CD4-positive, alpha-beta T cell treated with Interferon gamma for 1 hour (primary cell): ENCODE measurements at places on chromosomes 1 and 21.
A peak's percentile ranks its signal among the peaks of the same experiment; 100 is the strongest.

- DNase-seq = no peak
Observed at GRCh38 chr1:234498448-234499118, 19.6 kb upstream of the TARBP1 start.

DNA sequence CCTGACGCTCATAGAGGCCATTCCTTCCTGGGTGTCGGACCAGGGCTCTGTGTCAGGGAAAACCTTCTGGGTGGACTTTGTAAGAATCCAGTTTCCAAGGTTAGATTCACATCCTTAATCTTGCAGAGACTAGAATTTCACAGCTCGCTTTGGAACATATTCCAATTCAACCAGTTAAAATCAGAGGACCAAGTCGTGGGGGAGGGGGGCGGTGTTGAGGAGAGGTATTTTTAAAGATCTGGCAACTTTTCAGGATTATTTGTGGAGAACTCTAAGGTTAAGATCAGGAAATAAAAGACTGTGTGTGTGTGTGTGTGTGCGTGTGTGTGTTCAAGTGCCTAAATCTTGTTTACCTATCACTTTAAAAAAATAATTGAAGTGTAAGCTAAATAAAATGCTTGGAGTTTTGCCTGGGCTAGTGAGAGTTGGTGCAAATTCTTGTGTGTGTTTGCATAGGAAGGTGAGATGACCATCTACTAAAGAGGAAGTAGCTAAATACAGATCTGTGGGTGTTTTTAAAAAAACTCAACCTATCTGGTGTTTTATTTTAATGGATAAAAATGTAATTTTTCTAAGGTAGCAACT, 21.8 kb downstream of the TENT5C start:
- no peak for DNase-seq

GRCh38 chr1:77670330-77670729, 12.1 kb downstream of the ZZZ3 start:
- no peak for DNase-seq

DNA sequence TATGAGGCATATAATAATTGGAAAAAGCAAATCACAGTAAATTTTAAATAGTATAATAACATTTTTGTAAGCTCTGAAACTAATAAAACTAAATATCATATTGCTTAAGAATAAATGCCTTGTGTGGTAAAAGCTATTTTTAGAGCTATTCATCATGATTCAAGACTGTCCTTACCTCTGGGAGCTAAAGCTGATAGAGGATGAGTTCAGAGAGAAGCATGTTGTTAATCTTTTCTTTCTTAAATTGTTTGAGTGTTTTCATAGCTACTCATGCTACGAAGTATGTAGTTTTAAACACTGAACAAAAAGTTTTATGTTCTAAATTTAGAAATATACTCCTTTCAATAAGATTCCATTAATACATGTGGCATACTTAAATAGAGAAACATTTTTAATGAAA, 30.5 kb downstream of the IFI16 start:
- DNase-seq = no peak

DNA sequence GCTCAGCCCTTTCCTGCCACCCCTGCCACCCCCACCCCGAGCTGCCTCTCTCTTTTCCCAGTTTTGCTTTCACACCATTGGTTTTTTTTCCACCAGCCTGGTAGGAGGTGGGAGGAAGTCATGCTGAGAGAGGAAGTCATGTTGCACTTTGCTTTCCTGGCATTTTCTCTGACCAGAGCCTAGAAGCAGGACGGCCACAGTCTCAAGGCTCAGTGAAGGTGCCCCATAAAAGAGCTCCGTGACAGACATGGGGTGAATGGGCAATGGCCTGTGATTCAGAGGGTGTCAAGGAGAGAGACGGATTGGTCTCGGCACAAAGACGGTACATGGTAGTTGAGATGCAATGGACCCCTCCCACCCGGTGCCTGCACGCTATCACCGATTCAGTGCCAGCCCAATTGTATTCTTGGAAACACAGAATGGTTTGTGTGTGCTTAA, 42.1 kb upstream of the DMRTB1 start:
- DNase-seq = no peak

- no peak for DNase-seq
Observed at GRCh38 chr1:47940326-47940725, 56.9 kb downstream of the TRABD2B start.

GRCh38 chr1:34681480-34682451, 73.1 kb upstream of the GJB5 start:
- DNase-seq = no peak

DNA sequence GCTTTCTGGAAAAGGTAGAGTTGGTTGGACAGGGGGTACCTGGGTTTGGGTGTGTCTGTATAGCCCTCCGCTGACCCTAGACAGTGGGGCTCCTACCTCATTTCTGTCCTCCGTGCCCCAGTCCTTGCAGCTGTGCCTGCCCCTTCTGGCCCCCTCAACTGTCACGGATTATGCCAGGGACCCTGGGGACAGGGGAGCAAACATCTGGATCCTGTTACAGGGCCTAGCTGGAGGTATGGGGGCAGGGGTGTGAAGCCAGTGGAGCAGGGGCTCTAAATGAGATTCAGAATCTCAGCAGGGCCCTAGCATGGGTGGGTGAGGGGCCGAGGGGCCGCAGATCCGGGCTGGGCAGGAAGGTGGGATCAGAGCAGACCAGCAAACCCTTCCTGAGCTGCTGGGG, 81.0 kb downstream of the TAS1R2 start:
- no peak for DNase-seq

- DNase-seq = no peak
Observed at GRCh38 chr1:99365545-99365944, 101.3 kb downstream of the PLPPR4 start.

DNA sequence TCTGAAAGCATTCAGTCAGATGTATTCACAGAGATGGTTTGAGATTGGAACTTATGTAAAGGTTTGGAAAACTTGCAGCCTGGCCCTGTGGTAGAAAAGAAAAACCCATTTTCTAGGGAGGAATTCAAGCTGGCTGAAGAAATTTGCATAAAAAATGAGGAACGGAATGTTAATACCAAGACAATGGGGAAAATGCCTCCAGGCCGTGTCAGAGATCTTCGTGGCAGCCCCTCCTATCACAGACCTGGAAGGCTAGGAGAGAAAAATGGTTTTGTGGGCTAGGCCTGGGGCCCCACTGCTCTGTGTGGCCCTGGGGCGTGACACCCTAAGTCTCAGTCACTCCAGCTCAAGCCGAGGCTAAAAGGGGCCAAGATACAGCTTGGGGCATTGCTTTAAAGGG, 26.7 kb downstream of the NME7 start:
- no peak for DNase-seq

GRCh38 chr1:236685917-236686814, at the start of gene ACTN2:
TSS of gene ACTN2 (plus strand) at chr1:236686499. CDS start at chr1:236686674, 175 bp downstream.
- peak; percentile 39 for DNase-seq

DNA sequence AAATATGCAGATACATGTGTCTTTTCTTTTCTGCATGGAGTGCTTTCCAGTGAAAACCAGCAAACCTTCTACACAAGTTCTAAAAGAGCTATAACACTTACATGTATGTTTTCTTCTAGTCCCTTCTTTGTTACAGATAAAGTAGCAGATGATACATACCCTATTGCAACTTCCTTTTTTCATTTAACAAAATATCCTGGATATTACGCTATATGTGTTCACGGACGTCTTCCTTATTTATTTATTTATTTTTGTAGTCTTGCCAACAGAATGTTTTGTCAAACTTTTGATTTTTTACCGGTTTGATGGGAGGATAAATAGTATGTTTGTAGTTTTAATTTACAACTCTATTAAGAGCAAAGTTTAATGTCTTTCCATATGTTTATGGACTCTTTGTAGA, 5.2 kb upstream of the GALNT2 start:
- no peak for DNase-seq

DNA sequence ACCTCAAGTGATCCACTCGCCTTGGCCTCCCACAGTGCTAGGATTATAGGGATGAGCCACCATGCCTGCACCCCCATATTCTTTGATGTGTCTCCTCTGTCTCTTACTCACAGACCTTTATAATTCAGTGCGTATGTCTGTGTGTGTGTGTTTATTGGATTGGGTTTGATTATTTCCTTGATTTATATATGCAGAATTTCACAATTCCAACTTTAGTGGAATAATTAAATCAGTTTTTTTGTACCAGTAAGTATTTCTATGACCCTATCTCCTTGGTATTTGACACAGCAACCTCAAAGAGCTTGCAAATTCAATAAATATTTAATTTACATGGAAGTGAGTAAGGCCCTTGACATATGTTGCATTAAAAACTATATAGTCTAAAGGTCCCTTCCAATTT, 333.9 kb upstream of the ADAMTS5 start:
- no peak for DNase-seq

DNA sequence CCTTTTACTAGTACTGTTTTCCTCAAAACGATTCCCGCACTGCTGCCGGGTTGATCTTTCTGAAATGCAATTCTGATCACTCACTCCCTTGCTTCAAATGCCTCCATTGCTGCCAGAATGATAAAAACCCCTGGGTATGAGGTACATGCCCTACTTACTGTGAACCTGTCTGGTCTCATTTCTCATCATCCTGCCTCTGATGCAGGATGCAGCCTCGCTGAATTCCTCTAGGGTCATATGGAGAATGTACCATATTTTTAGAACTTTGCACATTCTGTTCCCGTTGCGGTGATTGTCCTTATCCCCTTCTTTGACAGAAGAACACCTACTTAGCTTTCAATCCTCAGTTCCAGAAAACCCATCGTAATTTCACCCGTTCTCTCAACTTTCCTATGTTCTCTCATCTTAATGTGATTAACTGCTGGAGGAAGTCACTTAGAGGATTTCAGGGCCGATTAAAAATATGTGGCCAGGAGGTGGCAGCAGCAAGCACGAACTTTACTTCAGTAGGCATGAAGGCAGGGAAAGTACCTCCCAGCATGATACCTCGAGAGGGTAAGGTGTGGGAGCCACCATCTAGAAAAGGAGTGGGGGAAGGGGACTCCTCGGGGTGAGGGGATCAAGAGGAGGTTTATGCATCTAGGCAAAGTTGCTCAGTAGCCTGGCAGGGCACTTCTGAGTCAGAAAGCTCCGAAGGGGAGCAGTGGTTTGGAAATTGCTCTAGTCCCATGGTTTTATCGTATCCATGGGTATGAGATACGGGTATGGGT, 361.5 kb upstream of the ZP4 start:
- DNase-seq = no peak

- no peak for DNase-seq
Observed at GRCh38 chr1:9145021-9145668, 16.2 kb upstream of the GPR157 start.

DNA sequence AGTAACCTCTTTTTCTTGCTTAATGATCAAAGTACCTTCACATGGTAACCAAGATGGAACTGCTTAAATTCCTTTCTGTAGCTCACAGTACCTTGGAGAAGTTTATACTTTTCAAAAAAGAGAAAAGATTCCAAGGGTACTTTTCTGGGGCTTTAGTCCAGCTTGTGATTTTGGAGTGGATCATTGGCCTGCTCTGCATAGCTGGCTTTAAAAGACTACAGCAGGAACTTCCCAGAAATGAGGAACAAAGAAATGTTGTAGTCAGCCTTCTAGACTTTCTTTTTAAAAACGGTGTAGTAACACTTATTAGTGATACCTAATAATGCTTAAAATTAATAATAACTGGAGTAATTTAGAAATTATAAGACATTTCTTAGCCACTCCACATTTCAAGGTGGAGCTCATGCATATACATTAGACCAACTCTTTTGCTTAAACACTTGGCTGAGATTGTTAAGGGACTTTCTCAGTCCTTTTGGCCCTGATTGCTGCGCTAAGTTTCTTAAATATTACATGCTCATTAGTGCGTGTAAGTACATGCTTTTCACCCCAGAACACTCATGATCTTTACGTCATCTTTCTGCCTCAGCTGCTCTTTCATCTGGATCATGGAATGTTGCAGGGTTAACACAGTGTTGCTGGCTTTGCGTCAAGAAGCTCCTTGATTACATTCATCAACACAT, 57.3 kb downstream of the SDCCAG8 start:
- DNase-seq = no peak

- no peak for DNase-seq
Observed at GRCh38 chr1:58293388-58293787, 253.1 kb downstream of the OMA1 start.

- peak; percentile 61 for DNase-seq
Observed at GRCh38 chr1:160539990-160540858, 17.2 kb upstream of the SLAMF6 start.

DNA sequence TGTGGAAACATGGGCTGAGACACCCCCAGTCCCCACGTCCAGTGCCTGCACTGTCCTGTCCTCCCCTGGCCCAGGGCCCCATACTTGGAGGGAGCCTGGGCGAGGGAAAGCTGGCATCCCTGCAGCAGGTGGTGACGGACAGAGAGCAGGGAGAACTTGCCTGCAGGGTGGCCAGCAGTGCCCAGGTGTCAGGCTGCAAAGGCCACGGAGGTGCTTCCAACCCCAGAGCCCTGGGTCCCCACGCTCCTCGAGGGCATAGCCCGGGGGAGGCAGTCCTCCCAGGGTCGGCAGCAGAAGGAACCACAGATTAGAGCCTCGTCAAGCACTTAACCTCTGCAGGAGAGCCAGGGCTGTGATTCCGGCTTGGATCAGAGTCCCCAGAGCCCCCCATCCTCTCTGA, 77.5 kb downstream of the ARHGEF16 start:
- no peak for DNase-seq

- no peak for DNase-seq
Observed at GRCh38 chr1:153906396-153906795, 16.4 kb downstream of the GATAD2B start.

- DNase-seq = no peak
Observed at GRCh38 chr1:217133958-217134856, 411.0 kb upstream of the ESRRG start.

DNA sequence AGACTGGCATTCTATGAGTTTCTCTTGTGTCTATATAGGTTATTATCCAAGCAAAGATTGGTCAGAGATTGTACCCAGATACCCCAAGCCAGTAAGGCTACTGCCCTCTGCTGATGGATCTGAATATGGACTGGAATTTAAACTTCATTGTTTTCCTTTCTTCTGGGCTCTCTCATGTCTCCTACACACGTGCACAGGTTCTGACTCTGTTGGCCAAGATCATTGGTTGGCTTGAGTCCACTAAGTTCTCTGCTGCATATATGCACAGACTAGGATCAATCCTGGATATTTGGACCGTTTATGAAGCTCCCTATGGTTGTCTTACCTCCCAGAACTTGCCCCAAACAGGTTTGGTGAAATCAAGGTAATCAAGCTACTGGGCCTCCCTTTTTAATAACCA, 69.7 kb downstream of the CC2D1B start:
- no peak for DNase-seq
